Eye (tissue), 1 donor: ENCODE measurements at places on chromosomes 12 and 14.
A peak's percentile ranks its signal among the peaks of the same experiment; 100 is the strongest.

DNA sequence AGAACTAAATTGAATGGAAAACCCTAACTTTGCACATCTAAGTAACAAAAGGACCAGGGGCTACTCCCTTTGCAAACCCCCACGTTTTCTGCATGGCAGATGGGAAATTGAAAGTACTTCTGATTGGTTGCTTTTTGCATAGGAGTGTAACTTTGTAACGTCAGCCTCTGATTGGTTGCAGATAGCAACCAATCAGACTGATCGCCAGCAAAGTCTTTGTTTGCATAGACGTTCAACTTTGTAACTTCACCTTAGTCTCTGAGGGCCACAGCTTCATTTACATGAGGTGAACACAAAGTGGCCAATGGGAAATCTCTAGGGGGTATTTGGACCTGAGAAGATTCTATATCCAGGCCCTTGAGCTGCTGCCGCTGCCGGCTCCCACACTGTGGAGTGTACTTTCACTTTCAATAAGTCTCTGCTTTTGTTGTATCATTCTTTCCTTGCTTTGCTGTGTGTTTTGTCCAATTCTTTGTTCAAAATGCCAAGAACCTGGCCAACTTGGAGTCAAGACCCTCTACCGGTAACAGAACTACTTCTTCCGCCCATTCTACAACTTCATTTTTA lies 102.5 kb upstream of the PRICKLE1 start:
- DNase-seq: no peak

- DNase-seq: no peak
Measured at GRCh38 chr14:74301594-74302151, 1.1 kb downstream of the ABCD4 start.

DNA sequence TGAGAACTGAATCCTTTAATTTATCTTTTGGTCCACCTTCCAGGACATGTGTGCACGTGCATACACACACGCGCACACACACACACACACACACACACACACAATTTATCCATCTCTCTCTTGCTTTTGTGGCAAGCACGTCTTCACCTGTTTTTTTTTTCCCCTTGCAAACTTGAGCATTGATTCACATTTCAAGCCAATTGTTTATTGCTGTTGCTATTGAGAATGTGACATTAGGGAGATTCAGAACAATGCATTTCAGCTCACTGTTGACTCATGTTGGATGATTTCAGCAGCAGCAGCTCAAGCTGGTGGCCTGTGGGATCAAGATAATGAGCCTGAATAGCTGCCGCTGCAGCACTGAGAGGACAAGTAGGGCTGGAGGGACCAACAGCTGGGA lies 128.9 kb downstream of the SNAPC1 start:
- DNase-seq: peak; percentile 55

DNA sequence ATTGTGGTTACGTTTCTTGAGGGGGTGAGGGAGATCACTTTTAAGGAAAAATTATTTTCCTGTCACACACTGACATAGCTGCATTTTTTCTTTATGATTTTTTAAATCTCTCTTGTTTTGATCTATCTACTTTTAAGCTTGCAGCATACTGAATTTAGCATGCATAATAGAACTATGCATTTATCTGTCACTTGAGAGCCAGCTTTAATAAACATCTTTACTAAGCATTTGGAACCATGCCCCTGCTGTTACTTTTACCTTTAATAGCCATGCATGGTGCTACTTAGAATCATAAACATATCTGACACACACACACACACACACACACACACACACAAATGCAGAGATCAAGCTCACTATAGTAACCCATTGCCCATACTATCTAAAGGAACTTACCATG lies 486.2 kb downstream of the NELL2 start:
- DNase-seq: no peak

GRCh38 chr12:98698603-98699463 lies 53.7 kb downstream of the APAF1 start:
- peak; percentile 74 for DNase-seq

DNA sequence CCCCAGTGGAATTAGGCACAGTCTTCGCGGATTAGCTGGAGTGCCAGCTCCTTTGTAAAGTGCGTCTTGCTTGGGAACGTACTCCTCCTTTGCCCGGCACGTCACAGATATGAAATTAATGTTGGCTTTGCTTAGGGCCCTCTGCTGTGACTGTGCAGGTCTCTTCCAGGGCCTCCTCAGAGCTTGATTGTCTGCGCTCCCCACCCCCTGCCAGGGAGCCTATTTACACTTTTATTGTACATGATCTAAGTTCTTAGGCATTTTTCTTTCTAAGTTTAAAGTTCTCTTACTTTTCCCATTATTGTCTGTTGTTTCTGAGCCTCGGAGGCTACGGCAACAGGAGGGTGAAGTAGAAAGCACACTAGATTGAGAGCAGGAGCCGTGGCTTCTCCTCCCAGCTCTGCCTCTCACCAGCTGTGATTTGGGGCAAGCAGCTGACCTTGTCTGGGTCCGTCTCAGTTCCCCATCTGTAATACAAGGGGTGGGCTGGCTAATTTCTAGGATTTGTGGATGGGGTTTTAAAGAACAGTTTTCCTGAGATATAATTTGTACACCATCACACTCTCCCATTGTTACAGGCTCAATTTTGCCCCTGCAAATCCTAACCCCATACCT lies 81.8 kb downstream of the TSPAN9 start:
- peak; percentile 51 for DNase-seq

DNA sequence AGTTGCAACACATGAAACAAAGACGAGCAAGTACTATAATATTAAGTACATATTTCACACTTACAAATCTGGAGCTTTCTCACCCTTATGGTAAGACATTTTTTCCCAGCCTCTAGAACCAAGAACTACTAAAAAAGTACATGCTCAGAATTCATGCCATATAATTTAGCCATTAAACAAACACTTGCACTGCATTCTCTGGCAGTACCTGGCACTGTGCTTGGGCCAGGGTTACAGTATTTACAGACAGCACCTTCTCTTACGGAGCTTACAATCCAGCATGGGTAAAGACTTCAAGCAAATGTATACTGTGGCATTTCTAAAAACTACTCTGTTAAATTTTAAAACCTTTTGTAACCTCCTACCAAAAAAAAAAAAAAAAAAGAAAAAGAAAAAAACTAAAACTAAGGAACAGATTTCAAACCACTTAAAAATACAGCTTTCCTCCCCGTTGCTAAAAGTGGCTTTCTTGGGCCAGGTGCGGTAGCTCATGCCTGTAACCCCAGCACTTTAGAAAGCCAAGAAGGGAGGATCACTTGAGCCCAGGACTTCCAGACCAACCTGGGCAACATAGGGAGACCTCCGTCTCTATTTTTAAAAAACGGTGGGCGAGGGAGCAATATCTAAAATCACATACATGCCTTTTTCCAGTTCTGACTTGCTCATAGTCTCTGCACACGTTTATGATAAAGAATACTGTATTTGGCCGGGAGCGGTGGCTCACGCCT lies 956 bp downstream of the GNPTAB start:
- DNase-seq: no peak

DNA sequence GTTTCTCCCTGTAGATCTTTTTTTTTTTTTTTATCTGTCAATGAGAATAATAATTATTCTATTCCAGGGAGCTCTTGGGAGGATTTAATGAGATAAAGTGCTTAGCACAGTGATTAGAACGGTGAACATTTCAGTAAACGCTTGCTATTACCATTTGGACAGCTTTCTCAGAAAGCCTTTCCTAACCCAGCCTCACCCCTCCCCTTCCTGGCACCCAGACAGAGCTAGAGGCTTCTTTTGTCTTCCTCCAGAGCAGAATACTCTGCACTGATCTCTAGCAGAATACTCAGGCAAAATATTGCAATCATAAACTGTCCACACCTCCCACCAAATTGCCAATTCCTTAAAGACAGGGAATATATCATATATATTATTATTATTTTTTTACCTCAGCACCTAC lies 66.6 kb downstream of the ERGIC2 start:
- DNase-seq: no peak

DNA sequence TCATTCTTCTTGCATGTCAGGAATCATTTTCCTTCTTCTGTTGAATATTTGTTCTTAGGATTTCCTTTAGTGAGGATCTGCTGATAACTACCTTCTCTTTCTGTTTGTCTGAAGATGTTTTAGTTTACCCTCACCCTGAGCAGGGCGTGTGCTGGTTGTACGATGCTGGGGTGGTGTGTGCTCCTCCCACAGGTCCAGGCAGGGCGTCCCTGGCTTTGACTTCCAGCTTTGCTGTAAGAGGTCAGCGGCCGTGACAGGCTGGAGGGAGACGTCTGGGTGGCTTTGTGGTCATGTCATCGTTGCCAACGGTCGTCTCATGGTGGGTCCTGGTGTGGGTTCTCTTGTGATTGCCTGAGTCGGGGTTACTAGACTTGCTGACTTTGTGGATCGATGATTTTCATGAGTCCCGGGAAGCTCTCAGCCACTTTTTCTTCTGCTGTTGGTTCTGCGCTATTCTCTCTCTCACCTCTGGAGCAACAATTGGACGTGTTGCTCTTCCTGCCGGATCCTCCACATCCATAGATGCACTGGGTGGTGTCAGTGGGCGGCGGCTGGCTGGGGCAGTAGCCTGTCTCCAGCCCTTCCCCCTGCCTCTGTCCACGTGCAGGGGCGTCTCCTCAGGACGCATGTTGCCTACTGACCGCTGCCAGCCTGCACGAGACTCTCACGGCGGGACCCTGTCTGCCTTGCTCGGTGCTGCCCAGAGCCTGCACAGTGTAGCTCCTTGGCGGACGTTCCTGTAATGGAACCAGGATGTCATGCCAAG lies 8.4 kb downstream of the PACS2 start:
- no peak for DNase-seq

- DNase-seq: no peak
Measured at GRCh38 chr12:96720363-96720705, 186.7 kb upstream of the NEDD1 start.

DNA sequence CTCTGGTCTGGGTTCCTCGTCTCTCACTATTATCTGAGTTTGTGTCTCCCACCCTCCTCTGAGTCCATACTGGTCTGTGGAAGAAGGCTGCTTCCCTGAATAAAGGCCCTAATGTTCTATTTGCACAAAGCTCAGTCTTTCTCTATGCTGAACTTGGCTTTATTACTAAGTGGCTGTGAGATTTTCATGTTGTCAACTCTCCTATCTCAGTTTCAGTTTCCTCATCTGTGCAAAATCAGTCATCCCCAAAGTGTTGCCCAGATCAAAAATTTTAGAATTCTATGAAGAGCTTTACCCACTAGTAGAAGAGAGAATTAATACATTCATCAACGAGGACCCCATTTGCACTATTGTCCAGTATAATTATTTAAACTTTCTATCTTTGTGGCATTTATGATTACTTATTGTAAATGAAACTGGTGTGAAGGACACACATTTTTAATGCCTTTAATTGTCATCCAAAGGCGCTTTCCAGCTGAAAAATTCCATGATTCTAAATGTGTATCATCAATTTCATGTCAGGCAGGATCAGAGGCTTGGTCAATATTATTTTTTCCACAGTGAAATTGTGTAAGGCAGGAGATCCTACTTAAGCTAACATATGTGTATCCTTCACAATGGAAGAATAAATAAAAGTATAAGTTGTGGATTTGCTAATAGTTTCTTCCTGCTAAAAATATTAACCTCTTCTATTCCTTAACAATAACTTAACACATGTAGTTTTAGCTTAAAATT lies 79.1 kb upstream of the EEA1 start:
- no peak for DNase-seq

DNA sequence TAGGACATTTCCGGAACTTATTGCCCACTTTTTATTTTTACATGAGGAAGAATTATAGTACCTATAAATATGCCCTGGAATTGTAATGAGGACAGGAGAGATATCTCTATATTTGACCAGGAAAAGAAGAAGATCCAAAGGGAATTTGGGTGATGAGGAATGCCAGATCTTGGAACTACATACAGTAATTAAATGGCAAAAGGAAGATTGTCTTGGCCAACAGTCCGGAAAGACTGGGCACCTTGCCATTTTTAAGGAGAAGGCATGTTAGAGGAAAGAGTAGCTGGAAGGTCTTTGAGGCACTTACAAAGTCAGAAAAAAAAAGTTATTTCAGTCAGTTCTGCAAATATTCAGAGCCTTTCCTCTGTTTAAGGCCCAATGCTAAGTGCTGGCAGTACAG lies 616.4 kb downstream of the MED13L start:
- no peak for DNase-seq

GRCh38 chr14:64856529-64857445 lies 22.9 kb downstream of the SPTB start:
- no peak for DNase-seq

DNA sequence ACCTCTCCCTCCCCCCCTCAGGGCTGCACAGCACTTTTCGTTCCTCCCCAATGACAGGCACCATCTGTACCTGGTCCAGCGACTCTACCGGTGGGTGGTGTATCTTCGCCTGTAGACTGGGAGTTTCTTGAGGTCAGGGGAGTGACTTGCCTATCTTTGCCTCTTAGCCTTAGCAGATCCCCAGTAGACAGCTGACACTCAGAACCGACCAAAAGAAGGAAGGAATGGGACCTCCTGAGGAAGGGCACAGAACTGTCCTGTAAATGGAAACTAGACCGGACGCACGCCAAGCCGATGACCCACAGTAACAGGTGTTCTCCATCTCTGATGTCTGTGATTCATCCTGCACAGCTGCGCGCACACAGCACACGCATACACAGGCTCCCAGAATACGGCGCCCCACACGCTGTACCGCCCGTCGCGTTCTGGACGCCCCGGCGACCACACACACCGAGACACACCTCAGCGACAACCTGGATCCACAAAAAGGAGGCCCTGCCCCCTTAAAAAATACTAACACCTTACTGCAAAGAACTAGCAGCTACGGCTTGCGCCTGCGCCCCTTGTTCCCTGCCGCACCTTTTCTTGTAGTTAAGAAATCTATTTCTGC lies 673 bp upstream of the TTC9 start:
- peak; percentile 67 for DNase-seq

- peak; percentile 69 for DNase-seq
Measured at GRCh38 chr14:41608681-41609390, 2.2 kb downstream of the LRFN5 start.

DNA sequence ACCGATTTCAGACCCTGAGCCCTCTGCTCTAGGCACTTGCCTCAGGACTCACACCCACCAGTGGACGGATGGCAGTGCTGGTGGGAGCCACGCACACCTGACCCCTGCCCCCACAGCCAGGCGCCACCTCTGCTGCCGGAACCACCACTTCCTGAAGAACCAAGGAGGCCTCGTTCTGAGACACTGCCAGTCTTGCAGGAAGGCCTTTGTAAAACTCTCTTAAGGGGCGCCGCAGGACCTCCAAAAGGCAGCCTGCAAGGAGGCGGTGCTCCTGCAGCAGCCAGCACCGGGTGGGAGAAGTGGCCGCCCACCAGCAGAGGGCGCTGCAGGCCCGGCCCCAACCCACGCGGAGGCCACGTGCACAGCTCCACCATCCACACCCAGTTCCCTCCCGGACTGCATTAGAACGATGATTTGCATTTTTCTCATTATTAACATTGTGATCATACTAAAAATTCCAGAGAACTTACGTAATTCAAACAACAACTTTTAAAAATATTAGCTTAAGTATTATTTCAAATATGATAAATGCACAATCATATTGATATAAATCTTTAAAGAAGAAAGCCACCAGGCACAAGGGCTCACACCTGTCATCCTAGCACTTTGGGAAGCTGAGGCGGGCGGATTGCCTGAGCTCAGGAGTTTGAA lies 12.8 kb downstream of the STX2 start:
- DNase-seq: no peak
